ENCODE measurements at places on chromosomes 2 and 18.

- peak; percentile 7 for DNase-seq
These were observed 163.4 kb downstream of the VWC2L start for GRCh38 chr2:214574084-214574781.

- DNase-seq = peak; percentile 4
These were observed 23.7 kb downstream of the PGAP1 start for GRCh38 chr2:196902828-196903227.

DNA sequence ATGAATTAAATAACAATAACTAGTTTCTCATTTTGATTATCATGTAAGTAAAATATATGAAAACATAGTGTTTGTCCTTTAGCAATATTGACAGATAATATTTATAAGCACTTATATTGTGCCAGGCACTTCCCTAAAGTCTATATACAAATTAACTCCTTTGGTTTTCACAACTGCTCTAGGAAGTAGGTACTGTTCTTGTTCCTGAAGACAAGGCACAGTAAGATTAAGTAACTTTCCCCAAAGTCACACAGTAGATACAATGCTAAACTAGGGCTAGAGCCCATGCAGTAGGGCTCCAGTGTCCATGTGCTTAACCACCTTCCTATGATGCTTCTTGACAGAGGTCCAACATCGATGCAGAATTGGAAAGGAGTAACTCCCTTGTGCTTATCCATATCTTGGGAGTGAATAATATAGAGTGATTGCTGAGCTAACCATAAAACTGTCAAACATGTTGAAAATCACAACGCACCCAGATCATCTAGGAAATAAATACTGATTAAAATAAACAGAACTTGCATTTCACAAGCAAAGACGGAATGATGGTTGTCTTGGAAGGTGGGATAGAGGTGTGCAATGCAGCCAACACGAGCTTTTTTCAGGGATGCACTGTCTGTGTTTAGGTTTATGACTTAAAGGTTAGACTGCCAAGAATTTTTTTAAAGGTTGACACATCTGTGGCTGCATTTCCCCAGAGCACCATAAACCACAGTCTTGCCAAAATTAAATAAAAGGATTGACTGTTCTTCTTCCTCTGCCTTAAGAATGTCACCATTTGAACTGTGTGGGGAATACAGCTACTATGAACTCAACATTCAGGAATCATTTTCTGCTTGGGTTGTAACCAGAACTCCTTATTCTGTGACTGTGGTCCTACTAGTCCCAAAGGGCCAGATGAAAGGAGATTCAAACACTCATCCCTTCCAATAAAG is 80.8 kb downstream of the ANKRD44 start:
- DNase-seq = peak; percentile 76

GRCh38 chr18:3675446-3675845 is 225.5 kb downstream of the TGIF1 start:
- DNase-seq = peak; percentile 68

DNA sequence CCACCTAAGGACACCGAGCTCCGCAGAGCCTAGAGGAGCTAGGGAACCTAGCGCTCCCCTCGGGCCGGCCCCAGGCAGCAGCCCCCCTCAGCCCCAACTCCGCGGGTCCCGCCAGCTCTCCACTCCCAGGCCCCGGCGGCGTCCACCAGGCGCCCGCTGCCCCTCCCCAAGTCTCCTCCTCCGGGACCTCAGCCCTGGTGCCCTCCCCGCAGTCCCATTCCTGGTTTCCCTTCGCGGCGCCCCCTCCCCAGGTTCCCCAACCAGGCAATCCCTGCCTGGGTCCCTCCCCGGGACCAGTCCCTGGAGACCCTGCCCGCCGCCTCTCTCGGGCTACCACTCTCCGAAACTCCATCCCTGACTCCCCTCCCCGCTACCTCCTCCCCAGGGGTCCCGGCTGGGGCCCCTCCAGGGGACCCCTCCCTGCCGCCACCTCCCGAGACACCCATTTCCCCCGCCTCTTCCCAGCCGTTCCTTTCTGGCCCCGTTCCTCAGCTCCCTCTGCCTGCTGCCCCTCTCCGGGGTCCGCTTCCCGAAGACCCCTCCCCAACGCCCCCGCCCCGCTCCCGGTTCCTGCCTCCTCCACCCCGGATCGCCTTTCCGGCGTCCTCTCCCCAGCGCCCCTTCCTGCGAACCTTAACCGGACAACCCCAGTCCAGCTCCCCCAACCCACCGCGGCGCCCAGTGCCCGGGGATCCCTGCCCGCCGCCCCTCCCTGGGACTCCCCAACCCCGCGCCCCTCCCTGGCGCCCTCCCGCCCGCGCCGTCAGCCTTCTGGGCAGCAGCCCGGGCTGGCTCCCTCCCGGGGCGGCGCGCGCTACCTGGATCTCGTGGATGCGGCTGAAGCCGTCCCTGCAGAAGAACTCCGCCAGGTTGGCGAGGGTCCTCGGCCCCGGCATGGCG is 678 bp downstream of the CYP27C1 start:
- DNase-seq = peak; percentile 38

GRCh38 chr2:128986026-128986715 is 667.5 kb upstream of the HS6ST1 start:
- DNase-seq = no peak

DNA sequence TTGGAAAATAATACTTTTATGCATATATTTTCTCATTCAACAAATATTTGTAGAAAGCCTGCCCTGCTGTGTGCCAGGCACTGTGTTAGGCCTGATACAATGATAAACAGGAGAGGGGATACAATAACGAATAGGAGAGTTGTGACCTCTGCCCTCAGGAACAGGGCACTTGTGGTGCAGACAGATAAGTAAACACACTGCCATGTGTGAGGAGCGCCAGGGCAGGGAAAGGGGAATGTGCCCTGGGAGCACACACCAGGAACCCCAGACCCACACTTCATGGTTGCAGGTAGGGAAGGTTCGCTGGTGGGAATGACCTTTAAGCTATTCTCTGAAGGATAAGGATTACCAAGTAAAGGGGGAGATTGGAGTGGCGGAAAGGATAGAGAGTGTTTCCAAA is 42.2 kb upstream of the DSC1 start:
- DNase-seq = no peak

GRCh38 chr2:14634182-14634488 is 1.6 kb downstream of the LRATD1 start:
- DNase-seq = no peak

DNA sequence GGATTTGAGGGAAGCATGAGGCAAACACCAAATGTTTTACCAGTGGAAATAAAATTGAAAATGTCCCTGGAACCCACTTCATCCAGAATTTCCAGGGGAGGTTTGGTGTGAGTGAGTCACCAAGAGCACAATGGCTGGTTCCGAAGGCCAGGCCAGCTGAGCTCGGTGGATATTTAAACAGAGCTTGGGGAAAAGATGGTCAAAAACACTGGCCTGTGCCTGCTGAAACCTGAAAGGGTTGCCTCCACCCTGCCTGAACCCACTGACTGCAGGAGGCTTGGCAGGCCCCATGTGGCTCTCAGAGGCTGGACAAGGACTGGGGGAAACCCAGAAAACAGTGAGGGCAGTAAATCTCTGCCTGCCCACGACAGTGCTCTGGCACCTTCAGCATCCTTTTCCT is 93.9 kb downstream of the TTC32 start:
- no peak for DNase-seq

DNA sequence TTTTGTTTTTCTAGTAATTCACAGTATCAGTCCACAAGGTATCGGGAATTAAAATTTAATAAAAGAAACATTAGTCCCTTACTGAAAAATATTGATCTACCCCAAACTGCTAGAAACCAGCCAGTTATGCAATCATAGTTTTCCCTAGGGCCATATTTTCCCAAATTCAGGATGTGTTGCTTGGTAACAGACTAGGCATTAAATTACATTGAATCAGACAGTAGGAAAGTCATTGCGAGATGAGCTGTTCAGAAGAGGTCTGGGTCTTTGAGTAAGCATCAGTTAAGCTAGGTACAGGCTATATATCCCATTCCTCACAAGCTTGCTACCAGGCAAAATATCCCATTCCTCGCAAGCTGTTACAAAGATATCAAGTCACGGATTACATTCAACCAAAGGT is 123.0 kb upstream of the CCDC150 start:
- DNase-seq = peak; percentile 29

GRCh38 chr18:54127759-54128378 is 96.6 kb downstream of the MBD2 start:
- peak; percentile 57 for DNase-seq

GRCh38 chr18:46435031-46435430 is 222.0 kb downstream of the LOXHD1 start:
- DNase-seq = no peak

GRCh38 chr2:239204136-239204875 is 196.5 kb downstream of the HDAC4 start:
- no peak for DNase-seq

DNA sequence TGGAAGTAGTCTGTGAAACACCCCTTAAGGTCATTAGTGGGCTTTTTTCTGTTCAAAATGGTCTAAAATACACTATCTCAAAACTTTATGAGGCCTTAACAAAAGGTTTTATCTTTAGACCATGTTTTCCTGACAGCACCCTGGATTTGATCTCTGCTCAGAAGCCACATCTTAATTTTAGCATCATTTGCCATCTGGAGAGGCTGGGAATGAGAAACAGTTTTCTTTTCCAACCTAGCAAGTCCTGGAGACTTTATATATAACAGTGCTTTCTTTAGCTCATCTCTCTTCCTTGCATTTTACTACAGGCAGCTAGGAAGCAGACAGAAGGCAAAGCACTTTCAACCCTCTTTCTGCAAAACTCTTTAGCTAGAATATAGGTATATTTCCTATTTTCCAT is 62.7 kb upstream of the CYTIP start:
- no peak for DNase-seq

GRCh38 chr2:66014450-66014849 is 420.5 kb upstream of the MEIS1 start:
- DNase-seq = no peak

GRCh38 chr2:6780765-6781274 is 84.9 kb downstream of the CMPK2 start:
- peak; percentile 37 for DNase-seq

DNA sequence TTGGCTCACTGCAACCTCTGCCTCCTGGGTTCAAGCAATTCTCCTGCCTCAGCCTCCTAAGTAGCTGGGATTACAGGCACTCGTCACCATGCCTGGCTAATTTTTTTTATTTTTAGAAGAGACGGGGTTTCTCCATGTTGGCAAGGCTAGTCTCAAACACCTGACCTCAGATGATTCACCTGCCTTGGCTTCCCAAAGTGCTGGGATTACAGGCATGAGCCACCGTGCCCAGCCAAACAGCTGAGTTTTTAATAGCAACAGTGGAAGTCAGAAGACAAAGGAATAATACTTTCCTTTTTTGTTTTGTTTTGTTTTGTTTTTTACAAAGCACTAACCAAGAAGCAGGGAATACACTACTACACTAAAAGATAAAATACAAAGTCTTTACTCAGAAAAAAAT is 16.9 kb downstream of the GPR75 start:
- DNase-seq = peak; percentile 40

GRCh38 chr2:152420363-152420762 is 85.4 kb downstream of the FMNL2 start:
- DNase-seq = no peak

GRCh38 chr2:126824663-126825062 is 74.0 kb upstream of the TEX51 start:
- no peak for DNase-seq

GRCh38 chr2:105836840-105837692 is 92.4 kb downstream of the NCK2 start:
- no peak for DNase-seq

- DNase-seq = no peak
These were observed 22.3 kb downstream of the QPCT start for GRCh38 chr2:37366773-37367172.

- DNase-seq = no peak
These were observed 76.9 kb downstream of the MBP start for GRCh38 chr18:77055429-77056300.

DNA sequence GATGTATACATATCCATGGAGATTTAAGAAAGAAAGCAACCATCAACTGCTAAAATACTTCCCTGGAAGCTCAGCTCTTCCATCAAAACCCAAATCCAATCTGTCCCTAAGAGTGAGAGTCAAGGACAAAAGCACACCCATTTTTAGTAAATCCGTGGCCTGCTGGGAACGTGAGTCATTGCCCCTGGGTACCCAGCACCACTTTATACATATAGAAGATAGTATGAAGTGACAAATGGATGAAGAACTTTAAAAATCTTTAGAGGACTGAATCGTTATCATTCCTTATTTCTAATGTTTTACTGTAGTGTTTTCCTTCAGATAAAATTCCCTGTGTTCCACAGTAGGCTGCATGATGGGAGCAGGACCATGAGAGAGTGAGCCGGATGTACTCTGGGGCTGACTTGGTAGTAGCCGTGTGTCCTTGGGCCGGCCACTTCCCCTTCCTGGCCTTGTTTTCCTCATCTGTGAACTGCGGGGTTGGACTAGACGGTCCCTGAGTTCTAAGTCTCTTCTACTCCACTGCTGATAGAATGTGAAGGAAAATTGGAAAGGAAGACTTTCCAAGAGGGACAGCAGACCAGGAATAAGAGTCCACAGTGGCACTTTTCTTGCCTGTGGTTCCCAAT is 28.5 kb upstream of the CEP68 start:
- DNase-seq = no peak

- DNase-seq = peak; percentile 90
These were observed 65.1 kb downstream of the MBP start for GRCh38 chr18:77067291-77068061.

DNA sequence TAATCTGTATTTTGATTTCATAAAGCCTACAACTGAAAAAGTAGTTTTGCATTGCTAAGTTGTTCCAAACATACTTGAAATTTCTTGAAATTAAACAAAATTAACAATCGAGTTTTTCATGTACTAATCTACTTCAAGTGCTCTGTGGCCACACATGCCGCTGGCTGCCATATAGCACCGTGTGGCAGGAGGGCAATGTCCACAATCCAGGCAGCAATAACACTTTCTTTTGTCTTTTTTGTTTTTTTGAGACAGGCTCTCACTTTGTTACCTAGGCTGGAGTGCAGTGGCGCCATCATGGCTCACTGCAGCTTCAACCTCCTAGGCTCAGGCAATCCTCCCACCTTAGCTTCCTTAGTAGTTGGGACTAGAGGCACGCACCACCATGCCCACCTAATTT is 36.1 kb downstream of the SAP130 start:
- DNase-seq = no peak

GRCh38 chr2:66050392-66050791 is 384.5 kb upstream of the MEIS1 start:
- DNase-seq = no peak

- no peak for DNase-seq
These were observed 246.0 kb upstream of the CXCR4 start for GRCh38 chr2:136363900-136364299.

GRCh38 chr18:70156886-70157285 is 48.6 kb downstream of the RTTN start:
- no peak for DNase-seq

- DNase-seq = no peak
These were observed 139.2 kb downstream of the DYM start for GRCh38 chr18:49321271-49321670.

DNA sequence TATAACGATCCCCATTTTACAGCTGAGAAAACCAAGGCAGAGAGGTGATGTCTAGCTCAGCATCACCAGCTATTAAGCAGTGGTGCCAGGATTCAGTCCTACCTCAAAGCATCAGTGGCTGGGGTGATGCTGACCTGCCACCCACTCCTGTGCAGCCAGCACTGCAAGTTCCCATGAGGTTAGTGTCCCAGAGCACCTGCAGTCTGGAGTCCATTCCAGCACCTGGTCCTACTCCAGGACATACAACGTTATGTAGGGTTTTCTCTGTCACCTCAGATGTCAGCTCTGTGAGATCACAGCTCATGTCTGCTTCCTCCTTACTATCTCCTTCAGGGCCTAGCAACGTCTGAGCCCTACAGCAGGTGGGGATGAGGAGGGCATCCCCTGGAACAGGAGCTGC is 328.0 kb upstream of the HS6ST1 start:
- no peak for DNase-seq

GRCh38 chr2:173588931-173589369 is 234.3 kb downstream of the CDCA7 start:
- DNase-seq = no peak

- DNase-seq = no peak
These were observed 3.0 kb downstream of the SLC1A4 start for GRCh38 chr2:64992218-64992617.

Measured in M059J (cell line).